ENCODE measurements at places on chromosomes 1 and 21.

GRCh38 chr1:236565530-236565929, 38.8 kb downstream of the HEATR1 start:
- DNase-seq: no peak

DNA sequence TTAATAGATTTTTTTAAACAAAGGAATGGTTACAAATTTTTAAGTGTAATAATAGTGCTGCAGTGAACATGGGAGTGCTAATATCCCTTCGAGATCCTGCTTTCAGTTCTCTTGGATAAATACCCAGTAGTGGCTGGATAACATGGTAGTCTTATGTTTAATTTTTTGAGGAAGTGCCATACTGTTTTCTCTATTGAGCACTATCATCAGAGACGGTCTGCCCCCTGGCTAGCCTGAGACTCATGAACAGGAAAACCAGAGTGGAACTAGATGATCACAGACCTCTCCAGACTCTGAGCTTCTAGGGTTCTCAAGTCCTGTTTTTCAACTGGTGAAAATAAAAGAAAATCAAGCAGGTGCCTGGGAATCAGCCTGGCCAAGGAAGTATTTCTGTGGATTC, 97.3 kb upstream of the MARK1 start:
- DNase-seq: no peak

GRCh38 chr21:45982092-45982757, 655 bp downstream of the COL6A1 start:
- no peak for DNase-seq

- DNase-seq: no peak
Observed at GRCh38 chr1:90400131-90400530, 317.0 kb downstream of the BARHL2 start.

DNA sequence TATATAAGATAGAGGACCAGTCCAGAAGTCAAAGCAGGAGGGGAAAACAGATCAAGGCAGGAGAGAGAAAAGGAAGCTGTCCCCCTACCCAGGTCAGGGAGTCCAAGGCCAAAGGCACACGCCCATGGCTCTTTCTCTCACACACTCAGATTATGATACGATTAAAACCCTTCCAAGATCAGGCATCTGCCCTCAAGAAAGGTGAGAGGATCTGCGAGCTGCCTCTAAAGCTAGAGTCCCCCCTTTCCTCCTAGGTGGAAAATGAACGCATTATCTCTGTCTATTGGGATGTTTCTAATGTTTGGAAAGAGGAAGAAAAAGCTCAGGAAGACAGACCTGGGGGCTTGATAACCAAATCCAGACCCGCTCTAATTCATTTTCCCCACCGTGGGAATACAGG, 7.6 kb downstream of the PAFAH2 start:
- no peak for DNase-seq

DNA sequence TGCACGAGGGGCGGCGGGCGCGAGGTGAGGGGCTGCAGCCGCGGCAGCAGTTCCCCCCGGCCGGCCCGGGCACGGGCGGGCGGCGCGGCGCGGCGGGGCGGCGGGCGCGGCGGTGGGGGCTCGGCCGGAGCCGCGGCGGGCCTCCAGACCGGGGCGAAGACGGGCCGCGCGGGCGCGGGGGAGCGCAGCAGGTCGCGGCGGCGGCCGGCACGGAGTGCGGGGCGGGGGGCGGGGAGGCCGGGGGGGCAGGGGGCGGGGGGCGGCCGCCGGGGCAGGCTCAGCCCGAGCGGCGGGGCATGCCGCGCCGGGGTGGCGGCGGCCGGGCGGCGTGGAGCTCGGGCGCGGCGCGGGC, 311 bp downstream of the IRF2BP2 start:
- DNase-seq: no peak

GRCh38 chr1:113166473-113166872, 93.5 kb downstream of the LRIG2 start:
- no peak for DNase-seq

GRCh38 chr1:172917972-172918371, 132.8 kb downstream of the TNFSF18 start:
- DNase-seq: no peak

DNA sequence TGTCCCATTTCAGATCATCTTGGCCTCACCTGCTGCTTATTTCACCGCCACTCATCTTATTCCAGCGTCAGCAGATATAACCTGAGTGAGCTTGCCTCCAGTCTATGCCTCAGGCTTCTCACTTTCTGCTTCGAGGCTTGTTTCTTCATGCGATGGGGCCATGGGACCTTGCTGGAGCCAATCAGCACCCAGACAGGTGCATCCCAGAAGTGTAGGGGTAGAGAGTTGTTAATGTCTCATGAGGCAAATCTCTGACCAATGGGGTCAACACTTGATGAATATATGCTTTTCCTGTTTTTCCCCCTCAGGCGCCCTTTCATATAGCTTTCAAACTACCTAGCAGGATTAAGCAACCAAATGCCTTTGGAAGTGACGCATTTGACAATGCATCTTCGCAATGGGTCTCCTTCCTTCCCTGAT, 935 bp upstream of the YIPF1 start:
- DNase-seq: no peak

DNA sequence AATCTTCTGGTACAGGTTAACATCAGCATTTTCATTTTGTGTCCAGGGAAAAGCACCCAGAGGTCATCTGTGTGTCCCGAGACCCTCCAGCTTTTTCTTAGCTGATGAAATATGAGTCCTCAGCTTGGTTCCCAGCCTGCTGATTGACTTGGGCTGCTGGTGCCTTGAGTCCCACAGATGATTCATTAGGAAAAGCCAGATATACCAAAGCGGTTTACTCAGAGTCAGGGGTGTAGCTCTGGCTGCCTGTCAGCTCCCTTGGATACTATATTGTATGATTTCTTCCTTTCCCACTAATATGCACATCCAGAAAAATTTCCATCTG, 43.7 kb upstream of the MAB21L3 start:
- DNase-seq: no peak

GRCh38 chr1:200364831-200365230, 45.0 kb downstream of the ZNF281 start:
- DNase-seq: no peak

- DNase-seq: no peak
Observed at GRCh38 chr1:82392513-82392912, 591.8 kb downstream of the ADGRL2 start.

DNA sequence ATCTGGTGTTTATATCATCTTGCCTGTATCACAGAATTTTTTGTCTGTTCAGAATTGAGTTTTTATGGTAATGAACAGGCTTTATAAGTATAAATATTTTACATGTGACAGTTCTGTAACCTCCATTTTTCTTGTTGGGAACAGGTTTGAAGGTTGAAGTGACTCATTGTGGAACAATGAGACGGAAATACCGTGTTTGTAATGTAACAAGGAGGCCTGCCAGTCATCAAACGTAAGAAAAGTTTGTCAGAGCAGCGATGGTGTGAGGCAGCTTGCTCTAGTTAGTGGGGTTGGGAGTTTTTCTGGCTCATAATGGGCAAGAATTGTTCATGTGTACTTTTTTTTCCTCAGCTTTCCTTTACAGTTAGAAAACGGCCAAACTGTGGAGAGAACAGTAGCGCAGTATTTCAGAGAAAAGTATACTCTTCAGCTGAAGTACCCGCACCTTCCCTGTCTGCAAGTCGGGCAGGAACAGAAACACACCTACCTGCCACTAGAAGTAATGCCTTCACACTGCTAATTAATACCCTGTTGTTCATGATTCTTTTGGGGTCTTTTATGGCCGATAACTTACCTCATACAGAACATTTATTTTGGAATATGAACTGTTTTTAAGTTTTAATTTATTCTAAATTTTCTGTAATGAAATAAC, 75.2 kb upstream of the TEKT2 start:
- no peak for DNase-seq

DNA sequence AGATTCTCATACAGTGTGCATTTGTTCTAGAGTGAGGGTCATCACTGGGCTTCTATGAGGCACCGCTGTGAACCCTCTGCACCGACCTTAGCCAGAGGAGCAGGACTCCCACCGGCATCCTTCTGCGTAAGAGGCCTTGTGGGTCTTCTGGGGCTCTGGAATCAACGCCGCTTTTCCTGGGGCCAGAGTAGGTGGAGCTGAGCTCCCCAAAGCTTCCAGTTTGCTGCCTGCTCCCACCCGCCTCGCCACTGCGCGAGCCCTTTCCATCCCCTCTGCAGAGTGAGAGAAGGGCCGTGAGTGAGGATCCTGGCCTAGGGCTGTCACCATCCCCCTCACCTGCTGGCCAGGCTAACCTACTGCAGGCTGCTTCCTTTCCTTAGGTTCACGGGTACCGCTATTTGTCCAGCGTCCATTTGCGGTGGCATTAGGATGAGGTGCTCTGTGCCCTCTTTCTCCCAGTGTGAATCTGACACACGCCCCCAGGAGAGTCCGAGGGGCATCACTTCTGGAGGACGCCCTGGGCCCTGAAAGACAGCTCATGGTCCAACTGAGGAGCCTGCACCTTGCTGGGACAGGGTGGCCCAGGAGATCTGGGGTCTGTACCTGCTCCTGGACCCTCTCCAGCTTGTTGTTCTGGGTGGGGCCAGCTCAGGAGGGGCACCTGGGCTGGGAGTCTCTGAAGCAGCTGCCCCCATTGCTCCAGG, 36.2 kb downstream of the UMODL1 start:
- peak; percentile 55 for DNase-seq

GRCh38 chr1:12496154-12496961, 121.7 kb downstream of the DHRS3 start:
- no peak for DNase-seq

- DNase-seq: no peak
Observed at GRCh38 chr1:72830606-72831390, 548.5 kb upstream of the NEGR1 start.

DNA sequence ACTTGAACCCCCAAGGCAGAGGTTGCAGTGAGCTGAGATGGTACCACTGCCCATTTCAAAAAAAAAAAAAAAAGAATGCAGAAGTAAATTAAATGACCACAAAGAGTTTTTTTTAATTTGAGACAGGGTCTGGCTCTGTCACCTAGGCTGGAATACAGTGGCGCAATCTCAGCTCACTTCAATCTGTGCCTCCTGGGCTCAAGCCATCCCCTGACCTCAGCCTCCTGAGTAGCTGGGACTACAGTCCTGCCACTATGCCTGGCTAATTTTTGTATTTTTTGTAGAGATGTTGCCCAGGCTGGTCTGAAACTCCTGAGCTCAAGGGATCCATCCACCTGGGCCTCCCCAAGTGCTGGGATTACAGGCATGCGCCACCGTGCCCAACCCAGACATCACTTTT, 20.2 kb upstream of the GPR157 start:
- no peak for DNase-seq

DNA sequence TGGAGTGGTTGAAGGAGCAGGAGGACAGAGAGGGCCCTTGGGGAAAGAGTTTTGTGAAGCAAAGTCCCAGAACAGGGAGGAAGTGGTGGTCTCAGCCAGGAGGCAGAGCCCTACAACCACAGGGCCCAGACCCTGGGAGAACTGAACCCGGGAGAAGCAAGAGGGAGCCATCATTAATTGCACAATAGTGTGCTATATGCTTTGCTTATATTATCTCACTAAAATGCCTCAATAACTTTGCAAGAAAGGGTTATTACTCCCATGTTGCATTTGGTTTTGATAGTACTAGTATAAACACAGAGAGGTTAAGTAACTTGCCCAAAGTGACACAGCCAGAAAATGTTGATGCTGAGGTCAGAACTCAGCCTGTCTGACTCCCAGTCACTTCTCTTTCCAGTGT, 124.3 kb downstream of the FOXD2 start:
- DNase-seq: no peak

- DNase-seq: no peak
Observed at GRCh38 chr21:37636152-37636860, 269.7 kb downstream of the DYRK1A start.

- DNase-seq: no peak
Observed at GRCh38 chr1:2352897-2353550, 38.3 kb downstream of the MORN1 start.

GRCh38 chr1:29688471-29689365, 452.4 kb downstream of the PTPRU start:
- no peak for DNase-seq

GRCh38 chr1:54940042-54940441, 40.4 kb upstream of the TMEM61 start:
- DNase-seq: no peak

GRCh38 chr1:62691062-62691844, 3.1 kb upstream of the DOCK7 start:
- DNase-seq: no peak

GRCh38 chr21:29332461-29333362, 34.0 kb downstream of the BACH1 start:
- no peak for DNase-seq

DNA sequence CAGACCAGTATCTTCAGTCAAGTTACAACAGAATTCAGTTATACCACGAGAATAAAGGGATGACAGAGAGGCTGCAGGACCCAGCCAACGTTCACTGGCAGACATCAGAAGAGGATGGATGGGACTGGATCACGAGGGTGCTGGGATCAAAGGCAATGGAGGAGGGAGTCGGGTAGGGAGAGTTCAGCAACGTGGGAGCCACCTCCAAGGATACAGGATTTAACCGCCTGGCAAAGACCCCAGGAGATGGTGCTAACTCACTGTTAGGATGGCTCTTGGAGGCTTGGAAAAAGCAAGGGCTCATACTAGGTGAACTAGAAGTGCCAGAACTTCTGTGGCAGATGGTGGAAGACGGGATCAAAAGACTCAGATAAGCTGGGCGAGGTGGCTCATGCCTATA, 99.1 kb upstream of the DISP3 start:
- no peak for DNase-seq

DNA sequence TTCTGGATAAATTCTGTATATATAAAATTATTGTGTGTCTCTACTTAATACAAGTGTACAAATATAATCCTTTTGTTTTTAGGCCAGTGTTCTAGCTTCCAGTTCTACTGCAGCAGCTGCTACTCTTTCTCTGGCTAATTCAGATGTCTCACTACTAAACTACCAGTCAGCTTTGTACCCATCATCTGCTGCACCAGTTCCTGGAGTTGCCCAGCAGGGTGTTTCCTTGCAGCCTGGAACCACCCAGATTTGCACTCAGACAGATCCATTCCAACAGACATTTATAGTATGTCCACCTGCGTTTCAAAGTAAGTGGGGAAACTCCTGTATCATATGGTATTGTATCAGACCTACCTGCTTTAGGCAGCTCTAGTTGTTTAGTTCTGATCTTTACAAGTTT, 21.3 kb upstream of the OLFML3 start:
- DNase-seq: no peak

- no peak for DNase-seq
Observed at GRCh38 chr1:61011561-61012263, 70.6 kb upstream of the NFIA start.

DNA sequence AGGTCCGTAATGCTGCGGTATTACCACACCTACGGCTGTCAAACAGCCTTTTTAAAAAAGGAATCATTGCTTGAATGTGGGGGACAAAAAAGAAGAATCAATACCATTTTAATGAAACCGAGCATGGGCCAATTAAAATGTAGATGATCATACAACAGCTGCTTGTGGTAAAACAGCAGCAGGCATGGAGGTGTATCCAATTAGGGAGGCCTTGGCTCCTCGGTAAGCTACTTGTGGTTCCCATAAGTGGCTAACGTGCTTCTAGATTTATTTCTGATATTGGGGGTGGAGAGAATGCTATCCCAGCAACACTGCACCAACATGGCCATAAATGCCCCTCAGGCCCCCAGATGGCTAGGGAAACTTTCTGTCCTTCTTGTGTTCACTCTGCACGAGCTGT, 1.8 kb downstream of the PTPN14 start:
- DNase-seq: no peak

- no peak for DNase-seq
Observed at GRCh38 chr1:151994956-151995355, 1.3 kb upstream of the S100A10 start.
